ENCODE measurements at places on chromosomes 6 and 20.

DNA sequence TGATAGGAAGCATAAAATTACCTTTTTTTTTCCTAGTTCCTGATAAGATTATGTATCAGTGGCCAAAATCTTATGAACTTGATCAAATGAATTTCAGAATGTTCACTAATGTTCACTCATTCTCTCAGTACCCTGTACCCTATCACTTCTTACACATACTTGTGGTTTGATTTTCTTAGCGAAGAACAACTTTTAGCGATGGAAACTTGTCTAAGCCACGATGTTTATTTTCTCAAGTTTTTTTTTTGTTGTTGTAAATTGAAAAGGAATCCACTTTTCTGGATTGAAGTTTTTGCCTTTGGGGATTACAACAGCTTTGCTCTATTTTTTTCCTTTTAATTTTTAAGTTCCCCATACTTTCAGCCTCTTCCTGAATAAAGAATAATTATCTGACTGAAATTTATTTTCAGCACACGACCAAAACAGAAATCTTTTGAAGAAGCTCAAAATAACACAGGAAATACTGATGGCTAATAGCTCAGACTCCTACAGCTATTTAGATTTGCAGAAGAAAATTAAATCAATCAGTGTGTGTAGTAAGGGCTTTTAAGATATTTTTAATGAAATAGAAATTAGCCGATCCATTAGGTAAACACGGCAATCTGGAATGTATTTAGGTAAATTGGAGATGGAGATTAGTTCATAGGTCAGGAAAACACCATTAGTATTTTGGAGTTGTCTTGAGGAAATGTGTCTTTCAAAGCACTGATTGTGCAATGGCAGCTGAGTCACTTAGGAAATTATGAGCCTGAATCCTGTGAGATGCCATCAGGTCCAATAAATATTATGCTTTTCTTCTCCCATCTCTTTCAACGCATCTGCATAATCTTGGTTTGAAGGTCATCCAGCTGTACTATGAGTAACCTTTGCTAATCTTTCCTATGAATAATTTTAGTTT lies 217.5 kb downstream of the GJA1 start:
- no peak for DNase-seq

DNA sequence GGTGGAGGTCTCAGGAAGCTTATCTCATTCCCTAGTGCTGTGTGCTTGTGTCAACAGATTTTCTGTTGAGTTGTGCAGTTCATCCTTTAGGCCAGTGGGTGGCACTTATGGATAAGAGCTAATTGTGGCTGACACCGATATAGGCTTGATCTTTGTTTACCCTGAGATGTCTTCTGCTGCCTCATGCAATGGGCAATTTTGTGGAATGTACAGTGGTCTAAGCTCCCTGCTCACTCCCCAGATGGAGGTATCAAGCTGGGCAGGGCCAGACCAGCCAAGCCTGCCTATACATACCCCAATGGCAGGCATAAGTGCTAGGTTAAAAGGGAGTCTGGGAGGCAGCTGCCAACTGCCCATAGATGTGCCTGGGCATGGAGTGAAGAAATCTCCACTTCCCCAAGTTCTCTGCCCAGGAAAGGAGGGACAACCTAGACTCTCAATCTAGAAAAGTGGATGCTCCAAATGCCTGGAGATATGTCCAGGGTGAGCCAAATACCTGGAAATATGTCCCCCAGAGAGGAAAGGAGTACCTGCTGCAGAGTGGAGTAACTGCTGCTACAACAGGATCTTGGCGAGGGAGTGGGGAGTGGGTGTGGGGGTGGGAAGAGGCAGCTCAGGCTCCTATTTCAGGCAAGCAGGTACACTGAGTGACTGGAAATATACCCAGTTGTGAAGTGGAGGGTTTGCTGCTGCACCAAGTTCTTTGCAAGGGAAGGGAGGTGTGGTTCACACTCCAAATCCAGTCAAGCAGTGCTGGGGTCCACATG lies 53.2 kb upstream of the ARG1 start:
- no peak for DNase-seq

GRCh38 chr20:39660965-39661364 lies 698.8 kb downstream of the DHX35 start:
- no peak for DNase-seq

GRCh38 chr6:143504369-143504768 lies 7.2 kb downstream of the FUCA2 start:
- no peak for DNase-seq

GRCh38 chr6:72386324-72386723 lies 235.5 kb upstream of the KCNQ5 start:
- DNase-seq = no peak

GRCh38 chr20:31677553-31678260 lies 40.0 kb downstream of the COX4I2 start:
- no peak for DNase-seq

Data from breast epithelium (tissue), 4 donors.